ENCODE measurements at places on chromosomes 7 and 10.

DNA sequence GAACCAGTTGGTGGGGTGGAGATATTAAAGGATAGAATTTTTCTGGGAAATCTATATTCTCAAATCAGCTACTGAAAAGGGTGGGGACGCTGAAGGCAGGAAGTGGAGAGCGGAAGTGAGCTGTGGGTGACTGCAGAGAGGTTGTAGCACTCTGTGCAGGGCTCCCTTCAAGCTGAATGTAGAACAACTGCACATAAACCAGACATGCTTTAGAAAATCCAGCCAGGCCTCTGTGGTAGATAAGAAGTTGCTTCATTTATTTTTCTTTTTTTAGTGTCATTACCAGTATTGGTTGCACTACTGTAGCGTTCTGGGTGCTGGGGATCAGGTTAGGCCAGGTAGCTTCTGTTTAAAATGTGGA is 127.8 kb downstream of the CELF2 start:
- no peak for DNase-seq

- no peak for DNase-seq
These were observed 11.3 kb downstream of the ASB13 start for GRCh38 chr10:5655121-5655520.

- DNase-seq: no peak
These were observed 72.4 kb downstream of the AGMO start for GRCh38 chr7:15489383-15489782.

GRCh38 chr7:45682836-45683555 is 108.8 kb downstream of the ADCY1 start:
- no peak for DNase-seq

DNA sequence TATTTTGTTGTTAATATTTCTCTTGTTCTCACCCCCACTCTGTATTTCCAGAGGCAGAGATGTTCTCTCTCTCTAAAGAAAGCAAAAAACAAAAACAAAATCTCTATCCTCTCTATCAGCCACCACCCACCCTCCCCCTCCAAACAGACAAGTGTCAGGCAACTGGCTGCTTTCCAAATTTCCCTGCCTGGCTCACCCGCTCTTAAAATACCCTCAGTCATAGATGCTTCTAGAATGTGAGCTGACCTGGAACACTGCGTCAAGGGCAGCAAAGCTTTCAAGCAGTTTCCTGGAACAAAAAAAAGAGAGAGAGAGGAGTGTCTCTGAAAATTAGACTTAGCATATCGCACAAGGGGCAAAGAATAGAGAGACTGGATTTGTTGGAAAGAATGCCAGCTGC is 341.0 kb upstream of the ZMIZ1 start:
- DNase-seq: no peak

DNA sequence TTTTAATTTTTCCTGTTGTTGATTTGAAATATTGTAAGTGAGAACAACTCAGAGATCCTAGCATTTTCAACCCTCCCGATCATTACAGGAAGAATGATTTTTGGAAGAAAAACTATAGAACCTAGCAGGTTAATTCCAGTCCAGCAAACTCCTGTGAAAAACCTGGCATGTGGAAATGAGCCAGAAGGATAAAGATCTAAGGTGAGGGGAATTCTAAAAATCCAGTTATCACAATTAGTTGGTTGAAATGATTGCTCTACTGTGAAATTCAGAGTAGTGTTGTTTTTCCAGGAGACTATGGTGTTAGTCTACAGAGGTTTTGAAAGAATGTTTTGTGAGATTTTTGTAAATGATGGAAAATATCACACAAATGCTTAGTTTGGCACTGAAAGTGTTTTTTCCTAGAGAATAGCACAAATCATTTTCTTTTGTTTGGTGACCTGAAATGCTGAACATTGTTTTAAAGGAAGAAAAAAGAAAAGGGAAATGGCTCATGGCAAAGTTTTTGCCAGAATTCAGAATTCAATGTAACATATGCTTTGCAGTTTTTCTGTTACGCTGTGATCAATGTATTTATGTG is 152.4 kb upstream of the SLC26A5 start:
- DNase-seq: no peak

- DNase-seq: no peak
These were observed 28.6 kb upstream of the NRP1 start for GRCh38 chr10:33363106-33363505.

- no peak for DNase-seq
These were observed 133.0 kb downstream of the ADAM12 start for GRCh38 chr10:126255313-126255712.

GRCh38 chr10:28938745-28939144 is 261.4 kb downstream of the BAMBI start:
- DNase-seq: no peak

GRCh38 chr7:71173955-71174354 is 42.0 kb downstream of the GALNT17 start:
- DNase-seq: no peak

DNA sequence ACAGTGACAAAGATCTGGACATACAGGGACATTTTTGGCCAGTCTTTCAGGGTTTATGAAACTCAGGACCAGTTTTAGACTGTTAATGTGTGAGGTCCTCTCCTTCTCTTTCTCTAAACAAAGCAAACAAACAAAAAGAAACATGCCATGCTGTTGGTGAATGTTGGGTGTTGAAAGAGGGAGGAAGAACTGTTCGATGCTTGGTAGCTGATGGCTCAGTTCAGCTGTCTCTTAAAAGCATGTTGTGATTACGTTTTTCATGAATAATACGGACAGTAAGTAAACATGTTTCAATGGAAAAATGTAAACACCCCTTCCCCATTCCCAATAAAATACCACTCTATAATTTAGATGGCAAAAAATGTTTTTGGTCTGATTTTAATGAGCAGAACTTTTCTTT is 219.1 kb downstream of the SEC23IP start:
- DNase-seq: no peak

GRCh38 chr10:50855015-50855414 is 30.4 kb downstream of the A1CF start:
- DNase-seq: no peak

- DNase-seq: no peak
These were observed 38.6 kb downstream of the MTPN start for GRCh38 chr7:135938563-135938962.

DNA sequence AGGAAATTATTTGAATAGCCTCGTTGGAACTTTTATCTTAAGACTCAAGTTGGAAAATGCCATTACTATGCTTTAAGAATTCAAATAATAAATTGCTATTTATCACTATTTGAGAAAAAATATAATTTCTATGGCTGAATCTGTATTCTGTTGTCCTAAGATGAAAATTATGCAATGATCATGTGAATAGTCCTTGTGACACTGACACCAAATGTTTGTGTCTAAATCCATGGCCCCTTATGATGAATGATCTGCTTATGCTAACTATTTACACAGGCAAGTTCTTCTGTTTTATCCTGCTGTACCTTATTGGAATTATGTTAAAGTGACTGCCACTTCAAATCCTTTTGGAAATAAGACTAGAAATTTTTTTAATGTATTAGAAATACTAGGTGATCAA is 208.7 kb downstream of the DOCK4 start:
- no peak for DNase-seq

GRCh38 chr7:129729511-129729910 is 118.0 kb downstream of the NRF1 start:
- no peak for DNase-seq
